Stimulated activated CD4-positive, alpha-beta T cell treated with anti-CD3 and anti-CD28 coated beads, TNF-alpha, amount 100 ng/mL, for 48 hours (primary cell): ENCODE measurements at places on chromosomes 4 and X.

GRCh38 chrX:112470551-112470950 lies 209.2 kb downstream of the LHFPL1 start:
- no peak for DNase-seq

GRCh38 chrX:136209016-136209738 lies 42.0 kb downstream of the MAP7D3 start:
- DNase-seq: no peak

DNA sequence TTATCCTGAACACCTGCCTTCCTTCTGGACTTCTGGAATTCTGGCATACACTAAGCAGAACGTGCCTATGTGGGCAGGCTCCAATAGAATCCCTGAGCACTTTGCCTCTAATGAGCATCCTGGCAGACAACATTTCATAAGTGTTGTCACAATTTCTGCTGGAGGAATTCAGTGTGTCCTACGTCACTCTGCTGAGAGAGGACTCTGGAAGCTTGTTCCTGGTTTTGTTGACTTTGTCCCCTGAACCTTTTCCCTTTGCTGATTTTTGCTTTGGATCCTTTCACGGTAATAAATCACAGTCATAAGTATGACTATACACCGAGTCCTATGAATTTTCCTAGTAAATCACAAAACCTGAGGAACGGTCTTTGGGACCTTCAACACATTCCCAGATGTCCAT lies 43.2 kb downstream of the MTMR8 start:
- DNase-seq: no peak

DNA sequence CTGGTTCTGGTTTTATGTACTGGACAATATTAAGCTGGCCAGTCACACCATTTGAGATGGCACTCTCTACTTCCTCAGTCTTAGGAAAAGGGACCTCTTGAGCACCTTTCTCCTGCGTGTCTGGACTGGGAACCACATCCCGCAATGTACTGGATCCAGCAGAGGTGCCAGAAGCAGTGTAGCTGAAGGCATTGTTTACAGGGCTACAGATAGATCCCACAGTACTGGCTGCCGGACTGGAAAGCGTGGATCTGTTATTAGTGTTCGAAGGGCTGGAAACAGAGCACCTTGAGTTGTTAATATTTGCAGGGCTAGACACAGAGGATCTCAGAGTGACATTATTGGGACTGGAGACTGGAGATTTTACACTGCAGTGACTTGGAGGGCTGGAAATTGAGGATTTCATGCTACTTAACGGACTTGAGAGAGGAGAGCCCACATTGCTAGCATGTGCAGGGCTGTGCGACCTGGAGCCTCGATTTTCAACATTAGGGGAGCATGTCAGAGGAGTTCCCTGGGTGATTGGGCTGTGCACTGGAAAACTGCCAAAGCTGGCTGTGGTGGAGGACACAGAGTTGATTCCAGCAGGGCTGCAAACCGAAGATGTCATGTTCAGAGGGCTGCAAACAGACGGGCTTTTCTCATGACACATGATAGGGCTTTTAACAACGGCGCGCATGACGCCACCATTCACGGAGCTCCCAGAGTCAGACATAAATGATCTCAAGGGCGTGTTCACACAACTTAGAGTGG lies 6.4 kb downstream of the NR3C2 start:
- no peak for DNase-seq

DNA sequence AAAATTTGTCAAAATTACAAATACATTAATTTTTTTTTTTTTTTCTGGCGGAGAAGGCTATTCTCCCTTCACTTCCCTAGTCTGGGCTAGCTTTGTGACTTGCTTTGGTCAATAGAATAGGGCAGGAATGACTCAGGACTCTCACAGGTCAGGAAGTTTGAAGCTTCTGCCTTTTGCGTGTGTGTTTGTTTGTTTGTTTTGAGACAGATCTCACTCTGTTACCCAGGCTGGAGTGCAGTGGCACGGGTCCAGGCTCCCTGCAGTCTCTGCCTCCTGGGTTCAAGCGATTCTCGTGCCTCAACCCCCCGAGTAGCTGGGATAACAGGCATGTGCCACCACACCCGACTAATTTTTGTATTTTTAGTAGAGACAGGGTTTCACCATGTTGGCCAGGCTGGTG lies 55.9 kb upstream of the USP9X start:
- no peak for DNase-seq

DNA sequence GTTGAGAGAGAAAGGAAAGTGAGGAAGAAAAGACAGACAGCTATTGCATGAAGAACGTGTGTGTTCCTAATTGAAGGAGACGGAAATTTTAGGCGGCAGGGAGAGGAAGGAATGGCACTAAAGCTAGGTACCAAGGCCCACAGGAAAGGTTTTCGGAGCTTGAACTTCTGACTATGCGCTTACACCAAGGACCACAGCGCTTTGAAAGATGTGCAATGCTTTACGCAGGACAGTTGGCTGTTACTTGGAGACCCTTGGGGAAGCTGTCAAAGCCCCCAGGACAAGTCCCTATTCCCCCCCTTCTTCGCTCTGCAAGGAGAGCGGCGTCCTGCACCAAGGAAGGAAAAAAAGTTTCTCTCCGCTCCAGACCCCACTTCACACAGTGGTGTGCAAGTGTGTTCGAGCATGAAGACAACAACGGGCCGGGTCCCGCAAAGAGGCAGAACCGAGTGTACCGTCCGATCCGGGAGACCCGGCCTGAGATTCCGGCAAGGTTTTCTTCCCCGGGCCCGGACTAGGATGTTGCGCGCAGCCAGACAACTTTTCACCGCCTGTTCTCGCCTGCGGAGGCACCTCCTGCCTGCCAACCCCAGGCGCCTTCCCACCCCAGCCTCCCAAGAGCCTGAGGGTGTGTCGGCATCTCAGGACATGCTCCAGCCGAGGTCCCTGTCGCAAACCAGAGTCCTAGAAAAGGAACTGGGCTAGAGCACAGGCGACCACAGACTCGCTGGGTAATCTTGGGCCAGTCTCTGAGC lies 896 bp downstream of the KDR start:
- DNase-seq: no peak

DNA sequence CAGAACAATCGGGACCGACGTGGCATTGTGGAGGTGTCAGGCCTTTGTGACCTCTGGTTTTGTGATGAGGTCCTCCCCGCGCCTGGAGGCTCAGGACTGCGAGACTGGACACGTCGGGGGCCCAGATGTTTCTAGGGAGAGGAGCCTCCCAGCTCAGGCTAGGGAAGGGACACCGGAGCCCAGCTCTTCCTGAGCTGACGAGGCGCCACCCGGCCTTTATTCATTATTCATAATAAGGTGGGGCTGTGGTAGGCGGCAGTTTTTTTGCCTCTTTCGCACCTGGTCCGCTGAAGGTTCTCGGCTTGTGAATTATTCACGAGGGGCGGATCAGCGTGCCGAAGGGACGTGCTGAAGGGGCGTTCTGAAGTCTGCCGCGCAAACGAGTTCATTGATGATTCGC lies 2.3 kb upstream of the UBA1 start:
- peak; percentile 12 for DNase-seq

- DNase-seq: no peak
Observed at GRCh38 chrX:105226499-105226898, 6.0 kb upstream of the TEX13A start.
